ENCODE measurements at places on chromosomes 3 and 15. TPM values are rescaled to one million over a fixed set of nuclear protein-coding genes. Genes with fewer than 3 reads are reported as not detected.

RNF111 gene
- 31.8 TPM for total RNA-seq

NAALADL2 gene
- 12.5 TPM for total RNA-seq

CCDC13 gene
- total RNA-seq, result 1.3 TPM

MYO9A gene
- total RNA-seq, result 47.1 TPM

AGBL1 gene
- not detected for total RNA-seq

CHRFAM7A gene
- 3.5 TPM for total RNA-seq

KY gene
- total RNA-seq, result not detected

CCR8 gene
- not detected for total RNA-seq

SCG5 gene
- 5.3 TPM for total RNA-seq

CPA3 gene
- total RNA-seq, result 5.5 TPM

CADPS gene
- 0.45 TPM for total RNA-seq

FYCO1 gene
- total RNA-seq, result 43.5 TPM

All from mesenteric fat pad (tissue), 1 donor.